A549 treated with CpdA at 1 μM for 4 hours (cell line): ENCODE measurements at places on chromosomes 7 and 10. TPM values are rescaled to one million over a fixed set of nuclear protein-coding genes. Genes with fewer than 3 reads are reported as not detected.

Gene ADAM12
- total RNA-seq: 3.8 to 5.7 TPM (median 4.3 TPM) in 5 replicates

Gene CLEC2L
- 0.09 TPM in 1 of 5 replicates, not detected in the others for total RNA-seq

Gene RPEL1
- 0.06 TPM in 1 of 5 replicates, not detected in the others for total RNA-seq

Gene NXPH1
- not detected in 5 replicates for total RNA-seq

Gene ZNF804B
- not detected in 5 replicates for total RNA-seq

Gene ASB10
- not detected in 5 replicates for total RNA-seq

Gene HYAL4
- 0.08 to 0.13 TPM (median 0.09 TPM) in 3 of 5 replicates, not detected in the others for total RNA-seq
